ENCODE measurements at places on chromosomes 1 and 21. TPM values are rescaled to one million over a fixed set of nuclear protein-coding genes. Genes with fewer than 3 reads are reported as not detected.

DNA sequence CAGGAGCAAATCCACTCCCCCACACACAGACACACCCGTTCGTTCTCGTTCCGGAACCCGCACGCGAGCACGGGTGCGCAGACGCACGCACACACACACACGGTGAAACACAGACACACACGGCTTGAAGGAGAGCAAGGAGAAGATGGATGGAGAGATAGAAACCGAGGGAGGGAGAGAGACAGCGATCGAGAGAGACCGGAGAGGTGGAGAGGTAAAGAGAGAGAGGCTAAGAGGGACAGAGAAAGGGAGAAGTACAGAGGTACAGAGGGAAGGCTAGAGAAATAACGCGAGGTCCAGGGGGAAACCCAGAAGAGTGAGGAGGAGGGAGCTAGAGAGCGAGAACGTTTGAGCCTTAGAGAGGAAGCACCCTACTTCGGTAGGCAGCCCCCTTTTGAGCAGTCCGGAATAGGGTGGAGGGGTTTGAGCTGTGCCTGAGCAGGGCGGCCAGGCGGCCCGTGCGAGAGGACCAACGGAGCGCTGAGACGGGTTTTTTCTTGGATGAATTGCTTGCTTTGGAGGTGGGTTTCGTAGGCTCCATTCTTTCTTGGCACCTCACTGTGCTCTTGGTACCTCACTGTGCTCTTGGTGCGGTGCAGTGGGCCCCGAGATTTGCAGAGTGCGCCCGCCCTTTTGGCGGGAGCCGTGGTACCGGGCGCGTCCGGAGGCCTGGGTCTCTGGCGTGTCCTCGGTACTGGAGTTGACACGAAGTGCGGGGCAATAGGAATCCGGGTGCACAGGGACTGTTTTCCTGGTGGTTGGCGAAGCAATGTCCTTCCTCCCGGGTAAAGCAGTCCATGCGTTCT, 88.4 kb upstream of the RHOU start:
- H3K36me3 ChIP-seq: no peaks in the 10 kb centered on the region
- DNase-seq: no peak
- no peak overlapping the region for H3K27ac ChIP-seq
- H3K4me1 ChIP-seq: no peaks in the 10 kb centered on the region
- peaks cover 9% of the 10 kb centered on the region for H3K27me3 ChIP-seq

The ARTN gene
- total RNA-seq: 33.6 TPM

DNA sequence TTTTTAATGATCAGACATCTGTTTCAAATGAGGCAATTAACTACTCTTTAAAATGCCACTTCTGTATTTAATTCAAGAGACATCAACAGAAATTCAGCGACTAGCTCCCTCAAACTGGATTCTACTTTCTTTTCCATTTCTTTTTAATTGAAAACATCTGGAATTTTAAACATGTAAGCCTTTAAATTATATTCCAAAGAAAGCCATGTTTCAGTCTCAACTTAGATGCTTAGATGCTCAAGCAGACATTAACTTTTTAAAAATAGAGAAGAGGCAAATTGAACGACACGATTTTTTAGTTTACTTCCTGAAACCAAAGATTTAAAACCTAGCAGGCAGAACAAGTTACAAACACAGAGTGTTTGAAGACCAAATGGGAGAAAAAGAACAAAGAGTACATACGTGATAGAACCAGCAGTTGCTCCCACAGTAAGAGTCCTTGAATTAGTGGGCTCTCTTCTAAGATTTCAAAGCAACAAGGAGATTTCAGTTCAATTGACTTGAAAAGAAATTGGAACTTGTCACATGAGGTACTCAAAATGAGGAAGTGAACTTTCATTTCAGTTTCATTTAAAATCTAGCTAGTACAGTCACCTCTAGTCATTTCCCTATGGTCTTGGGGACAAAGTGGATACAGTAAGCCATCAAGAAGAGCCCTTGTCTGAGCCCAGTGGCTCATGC, at the start of gene CTSS:
TSS of gene CTSS (minus strand) at position 483 of the 681 bp plus-strand sequence. CDS start 1,015 bp downstream, outside the sequence.
- no peak within 1 kb of the TSS for H3K4me3 ChIP-seq
- H3K4me1 ChIP-seq: 0 out of 2 replicates have a peak, but pooled peaks cover 18% of the 10 kb centered on the region
- H3K27me3 ChIP-seq: no peaks in the 10 kb centered on the region
- H3K27ac ChIP-seq: peak within 1 kb of the TSS; percentile 17
- no peaks in the 10 kb centered on the region for H3K36me3 ChIP-seq

The DNAJC6 gene
- total RNA-seq: 11.2 TPM

DNA sequence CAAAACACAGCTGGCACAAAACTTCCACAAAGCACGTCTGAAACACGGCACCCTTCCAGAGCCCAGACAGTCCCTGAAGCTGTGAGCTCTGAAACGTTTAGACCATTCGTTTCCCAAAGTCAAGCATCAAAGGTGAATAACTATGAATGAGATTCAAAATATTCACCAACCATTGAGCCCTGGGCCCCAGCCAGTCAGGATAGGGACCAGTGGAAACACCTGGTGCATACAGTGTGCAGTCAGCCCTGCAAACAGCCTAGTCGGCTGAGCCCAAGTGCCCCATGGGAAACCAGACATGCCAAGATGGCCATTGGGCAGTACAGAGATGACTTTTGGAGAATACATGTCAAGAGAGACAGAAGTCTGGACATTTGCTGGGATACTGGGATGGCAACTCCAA, 90.4 kb upstream of the EDN2 start:
- no peaks in the 10 kb centered on the region for H3K27me3 ChIP-seq
- H3K4me3 ChIP-seq: no peak overlapping the region

- no peak overlapping the region for H3K27ac ChIP-seq
- H3K27me3 ChIP-seq: peaks cover 72% of the 10 kb centered on the region
- no peak for DNase-seq
- no peaks in the 10 kb centered on the region for H3K4me1 ChIP-seq
- H3K36me3 ChIP-seq: no peaks in the 10 kb centered on the region
These were observed 51.6 kb upstream of the KCND3 start for GRCh38 chr1:112040891-112041740.

The PLA2G2F gene
- total RNA-seq: 0.20 TPM

GRCh38 chr1:116664366-116664977, 3.1 kb downstream of the IGSF3 start:
- H3K27me3 ChIP-seq: no peaks in the 10 kb centered on the region
- H3K4me1 ChIP-seq: peaks cover 40% of the 10 kb centered on the region
- no peak overlapping the region for H3K27ac ChIP-seq
- H3K4me3 ChIP-seq: peak overlapping the region; percentile 91

- peak overlapping the region; percentile 80 for H3K27ac ChIP-seq
- peaks cover 19% of the 10 kb centered on the region for H3K4me1 ChIP-seq
- DNase-seq: no peak
- H3K27me3 ChIP-seq: no peaks in the 10 kb centered on the region
These were observed 827 bp upstream of the URB1 start for GRCh38 chr21:32393677-32394001.

- H3K27me3 ChIP-seq: no peaks in the 10 kb centered on the region
- peaks cover 11% of the 10 kb centered on the region for H3K4me1 ChIP-seq
- no peaks in the 10 kb centered on the region for H3K36me3 ChIP-seq
- no peak within 1 kb of the TSS for H3K27ac ChIP-seq
- DNase-seq: peak; percentile 57
- peak within 1 kb of the TSS; percentile 92 for H3K4me3 ChIP-seq
These were observed at the start of gene AMIGO1 for GRCh38 chr1:109509176-109510134. Gene AMIGO1 (minus strand): TSS chr1:109509727. CDS start chr1:109508912, 815 bp downstream.

The LRRC53 gene
- total RNA-seq: not detected

- H3K36me3 ChIP-seq: no peaks in the 10 kb centered on the region
- no peak overlapping the region for H3K4me3 ChIP-seq
- H3K27ac ChIP-seq: peak overlapping the region; percentile 77
These were observed 119.0 kb downstream of the ROR1 start for GRCh38 chr1:63892632-63893395.

The FHAD1 gene
- 6.9 TPM for total RNA-seq

The TMEM82 gene
- total RNA-seq: not detected

GRCh38 chr1:234645474-234645953, 35.5 kb upstream of the IRF2BP2 start:
- no peak overlapping the region for H3K4me3 ChIP-seq
- H3K27ac ChIP-seq: no peak overlapping the region
- H3K4me1 ChIP-seq: no peaks in the 10 kb centered on the region
- DNase-seq: no peak
- H3K36me3 ChIP-seq: no peaks in the 10 kb centered on the region

The CIART gene
- total RNA-seq: 16.6 TPM

The DNASE2B gene
- total RNA-seq: not detected

GRCh38 chr1:215076322-215076721, 6.2 kb upstream of the KCNK2 start:
- no peaks in the 10 kb centered on the region for H3K36me3 ChIP-seq

- no peak overlapping the region for H3K27ac ChIP-seq
- no peak overlapping the region for H3K4me3 ChIP-seq
- H3K36me3 ChIP-seq: no peaks in the 10 kb centered on the region
These were observed 314.1 kb downstream of the DISC1 start for GRCh38 chr1:231940701-231941100.

DNA sequence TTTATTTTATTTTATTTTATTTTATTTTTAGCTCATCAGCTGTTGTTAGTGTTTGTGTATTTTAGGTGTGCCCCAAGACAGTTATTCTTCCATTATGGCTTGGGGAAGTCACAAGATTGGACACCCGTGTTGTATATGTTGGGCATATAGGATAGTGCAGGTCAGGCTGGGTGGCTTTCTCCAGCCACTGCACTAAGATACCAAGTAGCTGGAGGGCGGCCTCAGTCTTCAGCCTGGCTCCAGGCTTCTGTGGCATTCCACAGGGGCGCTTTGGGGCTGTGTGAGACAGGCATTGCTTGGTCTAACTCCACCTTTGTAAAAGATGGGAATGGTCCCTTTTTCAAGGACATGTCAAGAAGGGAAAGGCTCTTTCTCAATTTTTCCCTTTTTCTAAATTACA, 16.5 kb downstream of the RRP1B start:
- no peaks in the 10 kb centered on the region for H3K27me3 ChIP-seq
- H3K27ac ChIP-seq: no peak overlapping the region
- no peak overlapping the region for H3K4me3 ChIP-seq
- no peaks in the 10 kb centered on the region for H3K4me1 ChIP-seq

- H3K27me3 ChIP-seq: no peaks in the 10 kb centered on the region
- DNase-seq: no peak
- no peak within 1 kb of the TSS for H3K4me3 ChIP-seq
- no peak within 1 kb of the TSS for H3K27ac ChIP-seq
- no peaks in the 10 kb centered on the region for H3K36me3 ChIP-seq
These were observed at the start of gene PTPRC for GRCh38 chr1:198638894-198639635. Gene PTPRC (plus strand): TSS chr1:198639040. CDS start chr1:198639269, 229 bp downstream.

- DNase-seq: no peak
- no peaks in the 10 kb centered on the region for H3K36me3 ChIP-seq
These were observed 13.2 kb upstream of the PRXL2B start for GRCh38 chr1:2573250-2573920.

GRCh38 chr21:44556879-44557278, 1.7 kb downstream of the KRTAP10-3 start:
- no peaks in the 10 kb centered on the region for H3K4me1 ChIP-seq
- peaks cover 71% of the 10 kb centered on the region for H3K27me3 ChIP-seq
- no peak for DNase-seq
- no peak overlapping the region for H3K4me3 ChIP-seq
- H3K27ac ChIP-seq: no peak overlapping the region

GRCh38 chr1:21852282-21853130, 40.4 kb downstream of the LDLRAD2 start:
- H3K4me1 ChIP-seq: no peaks in the 10 kb centered on the region
- no peaks in the 10 kb centered on the region for H3K36me3 ChIP-seq
- no peaks in the 10 kb centered on the region for H3K27me3 ChIP-seq
- no peak overlapping the region for H3K4me3 ChIP-seq
- H3K27ac ChIP-seq: no peak overlapping the region
- DNase-seq: no peak

DNA sequence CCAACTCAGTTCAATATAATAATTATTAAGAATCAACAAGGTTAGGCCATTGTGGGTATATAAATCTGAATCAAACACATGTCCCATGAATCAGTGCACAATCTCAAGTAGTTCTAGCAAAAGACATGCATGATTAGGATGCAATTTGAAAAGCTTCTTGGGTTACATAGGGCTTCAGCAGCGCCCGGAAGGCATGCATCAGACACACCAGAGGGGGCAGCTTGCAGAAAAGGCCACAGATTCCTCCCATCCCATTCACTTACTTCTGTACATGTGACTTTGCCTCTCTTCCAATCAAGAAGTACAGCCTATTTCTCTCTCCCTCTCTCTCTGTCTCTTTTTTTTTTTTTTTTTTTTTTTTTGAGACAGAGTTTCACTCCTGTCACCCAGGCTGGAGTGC, 91.8 kb downstream of the KCNN3 start:
- H3K4me3 ChIP-seq: no peak overlapping the region
- H3K36me3 ChIP-seq: no peaks in the 10 kb centered on the region
- H3K4me1 ChIP-seq: no peaks in the 10 kb centered on the region

The THRAP3 gene
- 83.2 TPM for total RNA-seq

Data from PC-9 (cell line).